ENCODE measurements at places on chromosomes 16 and 17.

DNA sequence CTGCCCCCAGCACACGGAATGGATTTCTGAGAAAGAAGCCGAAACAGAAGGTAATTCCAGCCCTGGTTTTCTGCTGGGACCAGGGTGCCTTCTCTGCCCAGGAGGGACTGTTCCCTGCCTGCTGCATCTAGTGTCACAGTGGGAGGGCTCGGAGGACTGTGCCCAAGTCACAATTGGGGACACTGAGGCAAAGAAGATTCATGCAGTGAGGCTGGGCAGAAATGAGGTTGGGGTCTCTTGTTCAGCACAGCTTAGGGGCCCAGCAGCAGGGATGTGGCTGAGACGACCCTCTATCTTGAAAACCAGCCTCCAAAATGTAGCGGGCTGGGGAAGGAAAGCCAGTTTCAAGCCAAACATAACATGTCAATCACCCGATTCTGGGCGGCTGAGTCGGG, 592 bp downstream of the IL21R start:
- DNase-seq = no peak

DNA sequence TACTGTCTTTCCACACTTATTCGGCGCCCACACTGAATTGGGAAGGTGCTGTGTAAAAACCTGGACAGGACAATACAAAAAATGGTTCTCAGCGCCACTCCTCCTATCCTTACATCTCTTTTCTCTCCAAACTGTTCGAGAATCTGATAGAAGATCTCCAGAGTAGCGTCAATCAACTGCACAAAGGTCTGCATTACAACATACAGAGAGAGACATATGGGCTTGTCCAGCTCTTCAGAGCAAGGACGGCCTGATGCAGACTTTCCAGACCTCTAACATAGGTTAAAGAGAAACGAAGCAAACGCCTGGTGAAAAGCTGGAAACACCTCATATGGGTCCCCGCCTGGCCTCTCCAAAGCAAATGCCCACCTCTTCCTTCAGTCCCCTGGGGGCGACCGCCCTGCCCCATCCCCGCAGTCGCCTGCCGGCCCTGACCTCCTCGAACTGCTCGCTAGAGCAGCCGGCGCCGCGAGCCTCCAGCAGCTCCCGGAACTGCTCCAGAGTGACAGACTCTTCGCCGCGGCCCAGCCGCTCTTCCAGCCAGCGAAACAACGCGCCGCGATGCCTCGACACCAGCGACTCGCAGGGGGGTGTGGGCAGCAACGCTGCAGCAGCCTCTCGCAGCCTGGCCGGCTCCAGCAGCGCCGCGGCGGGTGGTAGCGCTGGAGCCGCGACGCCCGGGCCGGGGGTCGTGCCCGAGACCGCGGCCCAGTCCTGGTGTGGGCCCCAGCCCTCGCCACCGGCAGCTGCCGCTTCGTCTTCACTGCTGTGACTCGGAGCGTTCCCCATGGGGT, 526 bp downstream of the ZZEF1 start:
- DNase-seq = no peak

GRCh38 chr16:54936979-54937670, 6.5 kb downstream of the IRX5 start:
- DNase-seq = no peak

GRCh38 chr16:14325502-14326401, 254.6 kb downstream of the MRTFB start:
- no peak for DNase-seq

DNA sequence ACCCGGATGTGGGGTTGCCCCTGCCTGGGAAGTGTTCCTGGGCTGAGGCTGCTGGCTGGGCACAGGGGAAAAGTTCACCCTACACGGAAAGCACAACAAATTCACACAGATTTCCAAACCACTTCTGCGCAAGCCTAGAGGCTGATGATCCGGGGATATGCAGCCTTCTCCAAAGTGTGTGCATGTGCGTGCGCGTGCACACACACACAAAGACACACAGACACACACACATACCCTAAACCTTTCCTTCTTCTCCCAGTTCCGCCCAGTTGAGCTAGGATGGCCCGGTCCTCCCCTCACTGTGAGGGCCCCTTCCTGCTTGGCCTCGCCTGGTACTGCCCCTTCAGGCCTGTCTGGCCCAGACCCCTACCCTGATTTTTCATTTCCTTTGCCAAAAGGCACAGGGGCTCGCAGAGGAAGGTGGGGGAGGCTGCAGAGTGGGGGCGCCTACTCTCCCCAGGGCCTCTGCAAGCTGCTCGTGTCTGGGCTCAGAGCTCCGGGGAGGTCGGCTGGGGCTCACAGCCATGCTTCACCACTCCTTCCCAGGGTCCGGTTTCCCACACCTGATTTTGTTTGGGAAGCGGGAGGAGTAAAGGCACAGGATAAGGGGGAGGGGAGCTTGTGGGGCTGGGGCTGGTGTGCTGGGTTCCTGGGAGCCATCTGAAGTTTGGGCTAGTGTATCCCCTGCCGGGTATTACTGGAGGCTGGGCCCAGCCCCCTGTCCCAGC, 144.7 kb downstream of the ENGASE start:
- DNase-seq = no peak

DNA sequence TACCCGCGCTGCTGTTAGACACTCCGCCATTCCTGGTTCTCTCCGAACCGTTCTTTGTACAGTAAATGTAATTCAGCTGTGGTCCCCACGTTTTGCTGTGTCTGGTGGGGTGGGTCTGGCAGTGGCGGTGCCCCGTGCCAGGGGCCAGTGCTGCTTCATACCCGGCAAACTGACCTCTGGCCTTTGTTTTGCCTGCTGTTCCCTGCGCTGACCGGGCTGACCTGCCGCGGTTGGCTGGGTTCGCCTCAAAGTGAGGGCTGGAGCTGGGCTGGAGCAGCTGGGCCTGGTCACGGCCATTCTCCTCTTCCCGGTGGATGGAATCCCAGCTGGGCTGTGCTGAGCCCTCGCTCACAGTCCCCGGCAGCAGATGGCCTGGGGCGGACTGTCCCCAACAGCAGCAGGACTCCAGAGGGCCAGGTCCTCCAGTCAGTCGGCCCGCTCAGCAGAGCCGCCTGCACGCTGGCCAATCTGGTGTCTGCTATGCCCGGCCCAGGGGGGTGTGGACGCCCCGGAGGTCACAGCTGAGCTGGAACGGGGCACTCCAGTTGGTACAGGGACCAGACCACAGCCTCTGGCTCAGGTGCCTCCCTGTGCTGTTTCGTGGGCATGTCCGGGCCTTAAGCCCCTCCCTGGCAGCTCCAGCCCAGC, 1.5 kb upstream of the WFIKKN1 start:
- no peak for DNase-seq

- no peak for DNase-seq
These were observed 7.4 kb downstream of the ASGR2 start for GRCh38 chr17:7107012-7107754.

DNA sequence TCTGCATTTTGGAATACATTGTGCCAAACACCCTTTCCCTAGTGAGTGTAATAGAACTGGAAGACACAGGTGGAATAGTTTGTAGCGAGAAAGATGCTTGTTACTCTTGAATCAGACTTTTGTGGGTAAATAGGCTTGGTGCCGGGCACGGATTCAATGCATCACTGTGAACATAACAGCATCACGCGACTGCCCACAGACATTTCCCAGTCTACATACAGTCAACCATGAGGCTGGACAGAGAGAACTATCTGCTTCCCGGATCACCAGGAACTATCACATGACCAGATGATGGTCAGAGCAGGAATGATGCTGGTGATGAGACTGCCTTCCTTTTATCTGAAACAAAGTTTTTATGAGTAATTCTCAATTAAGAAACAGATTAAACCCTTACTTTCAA, 397 bp upstream of the KRTAP9-2 start:
- no peak for DNase-seq
